ENCODE measurements at places on chromosomes 1 and 21. TPM values are rescaled to one million over a fixed set of nuclear protein-coding genes. Genes with fewer than 3 reads are reported as not detected.
A peak's percentile ranks its signal among the peaks of the same experiment; 100 is the strongest.

GRCh38 chr21:46421191-46421750 is 37.4 kb upstream of the DIP2A start:
- no peak for DNase-seq

- DNase-seq: peak; percentile 37
These were observed 222.4 kb upstream of the B3GALT2 start for GRCh38 chr1:193408782-193409293.

GRCh38 chr21:42233067-42233961 is 14.4 kb downstream of the ABCG1 start:
- DNase-seq: peak; percentile 74

GRCh38 chr1:165896277-165896676 is 68.9 kb downstream of the UCK2 start:
- no peak for DNase-seq

GRCh38 chr1:54463259-54464030 is 57.3 kb upstream of the SSBP3 start:
- no peak for DNase-seq

- DNase-seq: no peak
These were observed 66.8 kb downstream of the LUZP1 start for GRCh38 chr1:23101887-23102286.

GRCh38 chr1:154400381-154400801 is 4.8 kb upstream of the IL6R start:
- no peak for DNase-seq

DNA sequence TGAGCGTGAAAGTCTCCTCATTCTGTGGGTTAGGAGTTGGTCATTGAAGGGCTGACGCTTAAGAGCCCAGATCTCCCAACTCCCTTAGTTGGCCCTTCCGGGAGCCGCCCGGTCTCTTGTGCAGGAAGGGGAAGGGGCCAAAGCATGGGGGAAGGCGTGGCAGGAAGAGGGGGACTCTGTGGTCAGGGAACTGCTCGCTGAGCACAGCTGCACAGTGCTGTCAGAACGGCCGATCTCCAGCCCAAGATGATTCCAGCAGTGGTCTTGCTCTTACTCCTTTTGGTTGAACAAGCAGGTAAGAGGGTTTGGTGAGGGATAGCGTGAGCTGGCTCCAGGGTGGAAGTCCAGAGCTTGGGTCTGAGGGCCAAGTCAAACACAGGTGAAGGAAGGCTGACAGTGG is at the start of gene FCER1G:
TSS of gene FCER1G (plus strand) at position 220 of the 400 bp plus-strand sequence. CDS start at position 247, 27 bp downstream.
- DNase-seq: peak; percentile 53

- DNase-seq: no peak
These were observed 71.2 kb downstream of the DAP3 start for GRCh38 chr1:155759966-155760630.

GRCh38 chr21:43771698-43772424 is 4.2 kb downstream of the CSTB start:
- no peak for DNase-seq

DNA sequence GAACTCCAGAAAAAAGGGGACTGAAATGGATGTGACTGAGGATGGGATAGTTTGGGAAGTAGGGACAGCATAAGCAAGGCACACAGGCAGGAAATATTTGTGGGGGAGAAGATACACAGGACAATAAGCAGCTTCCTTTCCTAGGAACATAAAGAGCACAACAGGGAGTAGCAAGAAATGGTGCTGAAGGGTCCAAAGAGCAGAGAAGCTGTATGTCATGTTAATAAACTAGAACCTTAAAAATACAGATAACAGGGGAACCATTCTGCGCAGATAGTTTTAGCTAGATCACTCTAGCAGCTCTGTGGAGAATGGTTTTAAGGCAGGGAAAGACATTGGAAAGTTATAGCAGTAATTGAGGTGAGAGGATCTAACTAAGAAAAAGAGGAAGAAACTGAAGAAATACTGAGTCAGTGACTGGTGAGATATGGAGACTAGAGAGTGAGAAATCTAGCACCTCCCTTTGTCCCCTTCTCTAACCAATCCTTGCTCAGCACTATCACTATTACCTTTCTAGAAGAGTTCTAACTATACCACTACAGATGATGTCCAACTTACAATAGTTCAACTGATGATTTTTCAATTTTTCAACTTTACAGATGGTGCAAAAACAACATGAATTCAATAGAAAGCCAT is 95.0 kb downstream of the CDC42BPA start:
- DNase-seq: no peak

- DNase-seq: no peak
These were observed 113.3 kb upstream of the PTGFR start for GRCh38 chr1:78377356-78377928.

DNA sequence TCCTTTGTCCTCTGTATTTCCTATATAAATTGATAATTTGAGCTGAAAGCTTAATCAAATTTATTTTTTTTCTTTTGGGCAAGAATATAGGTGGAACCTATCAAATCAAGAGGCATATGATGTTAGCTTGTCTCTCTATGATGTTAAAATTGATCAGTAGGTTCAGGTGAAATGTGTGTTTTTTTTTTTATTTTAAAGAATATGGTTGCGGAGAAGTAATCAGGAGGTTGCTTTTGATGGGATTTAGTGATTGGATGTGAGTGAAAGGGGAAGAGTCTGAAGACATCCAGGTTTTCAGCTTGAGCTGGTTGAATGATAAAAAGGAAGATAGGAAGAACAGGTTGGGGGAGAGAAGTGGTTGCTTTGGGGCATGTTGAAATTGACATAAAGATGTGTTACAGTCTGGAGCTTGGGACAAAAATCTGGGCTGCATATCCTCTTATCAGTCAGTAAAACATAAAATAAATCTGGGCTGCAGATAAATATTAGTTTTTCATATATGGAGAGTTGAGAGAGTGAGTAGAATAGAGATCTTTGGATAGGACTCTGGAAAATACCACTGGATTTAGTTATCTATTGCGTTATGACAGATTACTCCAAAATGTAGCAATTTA is 5.1 kb downstream of the OSBPL9 start:
- DNase-seq: no peak

- no peak for DNase-seq
These were observed 5.4 kb downstream of the ZSWIM5 start for GRCh38 chr1:45200906-45201500.

GRCh38 chr1:16905110-16905867 is 9.5 kb downstream of the RNU1-2 start:
- DNase-seq: no peak

GRCh38 chr21:43731476-43731875 is 12.5 kb downstream of the PDXK start:
- DNase-seq: no peak

DNA sequence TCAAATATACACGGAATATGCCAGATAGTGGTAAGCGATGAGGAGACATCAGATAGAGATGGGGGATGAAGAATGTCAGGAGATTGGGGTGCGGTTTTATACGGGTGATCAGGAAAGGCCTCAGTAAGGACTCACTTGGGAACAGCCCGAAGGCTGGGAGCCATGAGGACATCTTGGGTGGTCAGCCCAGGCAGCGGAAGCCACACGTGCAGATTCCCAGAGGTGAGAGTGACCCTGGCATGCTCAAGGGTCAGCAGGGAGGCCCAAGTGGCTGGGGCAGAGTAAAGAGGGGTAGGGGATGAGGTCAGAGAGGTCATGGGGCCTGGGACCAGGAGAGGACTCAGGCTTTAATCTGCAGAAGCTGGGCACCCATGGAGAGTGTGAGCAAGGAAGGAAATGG is 106.6 kb downstream of the MATN1 start:
- DNase-seq: no peak

DNA sequence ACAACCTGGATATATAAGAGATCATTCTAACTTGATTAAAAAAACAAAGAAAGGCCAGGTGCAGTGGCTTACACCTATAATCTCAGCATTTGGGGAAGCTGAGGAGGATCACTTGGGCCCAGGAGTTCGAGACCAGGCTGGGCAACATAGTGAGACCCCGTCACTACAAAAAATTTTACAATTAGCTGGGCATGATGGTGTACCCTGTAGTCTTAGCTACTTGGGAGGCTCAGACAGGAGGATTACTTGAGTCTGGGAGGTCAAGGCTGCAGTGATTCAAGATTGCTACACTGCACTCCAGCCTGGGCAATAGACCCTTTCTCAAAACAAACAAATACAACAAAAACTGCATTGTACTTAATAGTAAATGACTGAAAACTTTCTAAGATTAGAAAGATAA is 169.3 kb downstream of the SLC45A1 start:
- DNase-seq: no peak

- no peak for DNase-seq
These were observed 6.4 kb upstream of the PIGV start for GRCh38 chr1:26781206-26781825.

- no peak for DNase-seq
These were observed 68.9 kb downstream of the ATF6 start for GRCh38 chr1:161834967-161835550.

- no peak for DNase-seq
These were observed 256.8 kb downstream of the TOMM20 start for GRCh38 chr1:234871710-234872271.

GRCh38 chr1:205371871-205372660 is 15.3 kb upstream of the KLHDC8A start:
- DNase-seq: no peak

DNA sequence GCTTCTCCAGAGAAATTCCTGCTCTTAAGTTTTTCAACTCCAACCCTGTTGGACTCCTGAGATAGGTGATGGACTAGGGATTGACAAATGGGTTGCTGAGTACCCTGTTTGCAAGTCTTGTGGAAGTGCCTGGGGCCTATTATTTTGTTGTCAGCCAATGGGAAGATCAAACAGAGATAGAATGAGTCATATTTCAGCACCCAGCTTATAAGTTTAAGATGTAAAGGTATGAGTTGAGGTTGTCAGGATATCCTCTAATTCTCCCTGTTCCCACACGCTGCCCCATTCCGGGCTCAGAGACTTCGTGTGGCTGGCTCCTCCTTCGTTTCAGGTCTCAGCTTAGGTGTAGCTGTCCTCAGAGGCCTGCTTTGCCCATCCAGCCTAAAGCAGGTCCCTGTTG is 91.8 kb downstream of the CENPF start:
- DNase-seq: no peak

GRCh38 chr1:42177541-42177981 is 13.0 kb upstream of the GUCA2A start:
- DNase-seq: no peak

- DNase-seq: no peak
These were observed 71.7 kb downstream of the RPS27 start for GRCh38 chr1:154062309-154062708.

GRCh38 chr1:201142849-201143725 is 11.2 kb downstream of the TMEM9 start:
- DNase-seq: no peak

DNA sequence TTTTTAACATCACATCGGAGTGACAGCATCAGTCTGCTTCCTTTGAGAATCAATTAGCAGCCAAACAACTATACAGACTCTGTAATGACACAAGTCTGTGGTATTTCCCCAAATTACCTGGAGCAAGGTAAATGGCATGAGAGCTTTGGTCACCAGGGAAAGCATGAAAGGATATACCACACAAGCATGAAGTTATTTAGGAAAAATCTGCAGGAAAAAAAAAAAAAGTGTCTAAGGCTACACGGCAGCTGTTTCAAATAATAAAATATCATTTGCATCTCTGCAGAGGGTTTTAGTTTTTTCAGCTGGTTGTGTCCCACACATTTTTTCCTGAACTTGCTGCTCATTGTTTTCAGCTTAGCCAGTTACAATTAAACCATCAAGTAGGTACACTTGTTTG is 234.7 kb downstream of the TTLL7 start:
- no peak for DNase-seq

DNA sequence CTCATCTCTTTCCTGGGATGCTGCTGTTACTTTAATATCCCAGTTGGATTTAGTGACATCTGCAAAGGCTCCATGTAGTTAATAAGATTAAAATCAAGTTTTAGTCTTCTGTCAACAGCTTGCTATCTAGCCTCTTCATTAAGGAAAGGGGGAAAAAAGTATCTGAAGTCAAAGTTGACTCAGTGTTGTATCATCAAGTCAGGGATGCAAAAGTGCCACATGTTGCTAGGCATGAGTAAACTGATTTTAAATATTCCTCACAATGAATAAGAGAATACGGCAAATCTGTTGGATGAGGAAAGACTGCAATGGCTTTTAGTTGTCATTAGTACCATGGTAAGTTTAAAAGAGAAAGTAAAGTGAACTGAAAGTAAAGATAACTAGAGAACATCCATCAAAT is 383.2 kb upstream of the ZRANB2 start:
- no peak for DNase-seq

XCL2 gene
- total RNA-seq: not detected

CTSE gene
- not detected for total RNA-seq

LIN28A gene
- total RNA-seq: not detected

PROK1 gene
- total RNA-seq: not detected

NEGR1 gene
- 57.9 TPM for total RNA-seq

ARHGAP30 gene
- total RNA-seq: 7.3 TPM

FAAP20 gene
- total RNA-seq: 32.8 TPM

TAS1R1 gene
- 0.78 TPM for total RNA-seq

BSND gene
- not detected for total RNA-seq

WNT3A gene
- not detected for total RNA-seq

RIPPLY3 gene
- total RNA-seq: not detected

ZNF691 gene
- 18.2 TPM for total RNA-seq

ZNF672 gene
- 31.5 TPM for total RNA-seq

All from tibial nerve (tissue), 4 donors.